ENCODE measurements at places on chromosomes 11 and 22. TPM values are rescaled to one million over a fixed set of nuclear protein-coding genes. Genes with fewer than 3 reads are reported as not detected.

Gene MPPED2
- not detected for total RNA-seq

Gene ROBO4
- total RNA-seq, result under 0.01 TPM

Gene OR6T1
- not detected for total RNA-seq

Gene BDNF
- total RNA-seq, result 0.79 TPM

Gene NXPE2
- not detected for total RNA-seq

Gene PNPLA3
- 1.7 TPM for total RNA-seq

Gene GNAZ
- total RNA-seq, result under 0.01 TPM

Gene BTG4
- total RNA-seq, result 0.51 TPM

Gene PTDSS2
- 26.3 TPM for total RNA-seq

Gene VPS37C
- 8.7 TPM for total RNA-seq

All from bronchial epithelial cell (primary cell).